ENCODE measurements at places on chromosomes 2 and 18.

DNA sequence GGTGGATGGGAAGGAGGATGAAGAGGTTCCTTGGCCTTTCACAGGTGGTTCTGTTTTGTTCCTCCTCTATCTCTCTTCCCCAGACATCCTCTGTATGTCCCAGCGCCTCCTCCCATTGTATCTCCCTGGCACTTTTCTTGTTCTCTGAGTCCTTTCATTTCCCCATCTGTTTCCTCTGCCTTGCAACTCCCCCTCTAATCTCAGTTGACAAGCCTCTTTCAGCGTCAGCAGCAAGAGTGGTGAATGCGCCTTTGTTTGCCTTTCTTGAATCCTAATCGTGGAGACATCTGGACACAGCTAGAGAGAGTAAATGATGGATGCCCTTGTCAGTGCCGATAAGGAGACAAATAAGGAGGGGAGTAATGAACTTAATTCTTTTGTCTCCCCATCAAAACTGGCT lies 167.0 kb downstream of the NDUFA10 start:
- peak; percentile 50 for DNase-seq

- DNase-seq, result no peak
Measured at GRCh38 chr18:50610349-50610748, 50.5 kb downstream of the MAPK4 start.

GRCh38 chr2:129891341-129892320 lies 87.8 kb upstream of the RAB6C start:
- DNase-seq, result no peak

DNA sequence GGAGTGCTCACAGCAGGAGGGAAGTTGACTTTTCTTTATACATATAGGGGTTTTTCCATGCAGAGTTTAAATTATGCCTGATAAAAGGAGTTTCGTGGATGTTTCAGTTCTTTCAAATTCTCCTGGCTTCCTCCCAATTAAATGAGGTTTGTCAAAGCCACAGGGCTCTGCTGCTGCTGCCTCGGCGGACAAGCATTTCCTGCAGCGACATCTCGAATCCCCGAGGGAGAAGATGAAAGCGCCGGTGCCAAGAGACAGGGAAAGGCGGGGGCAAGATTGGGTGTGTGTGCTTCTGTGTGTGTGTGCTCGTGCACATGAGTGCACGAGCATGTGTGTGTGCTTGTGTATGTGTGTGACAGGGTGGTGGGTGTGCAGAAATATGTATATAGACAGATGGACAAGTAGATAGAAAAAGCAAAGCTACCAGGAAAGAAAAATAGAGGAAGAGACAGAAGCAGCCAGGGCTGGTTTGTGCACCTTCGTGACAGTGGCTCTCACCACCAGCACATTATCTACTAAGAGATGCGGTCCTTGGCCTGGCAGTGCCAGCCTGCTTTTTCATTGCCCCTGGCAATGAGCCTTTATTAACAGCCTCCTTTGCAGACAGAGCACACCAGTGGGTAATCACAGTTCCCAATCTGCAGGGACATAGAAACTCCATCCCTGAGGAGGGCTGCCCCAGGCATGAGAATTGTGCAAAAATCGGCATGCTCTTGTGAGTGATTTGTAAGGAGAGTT lies 76.2 kb downstream of the CDK15 start:
- peak; percentile 1 for DNase-seq

- DNase-seq, result no peak
Measured at GRCh38 chr2:9107168-9108025, 99.2 kb upstream of the ASAP2 start.

DNA sequence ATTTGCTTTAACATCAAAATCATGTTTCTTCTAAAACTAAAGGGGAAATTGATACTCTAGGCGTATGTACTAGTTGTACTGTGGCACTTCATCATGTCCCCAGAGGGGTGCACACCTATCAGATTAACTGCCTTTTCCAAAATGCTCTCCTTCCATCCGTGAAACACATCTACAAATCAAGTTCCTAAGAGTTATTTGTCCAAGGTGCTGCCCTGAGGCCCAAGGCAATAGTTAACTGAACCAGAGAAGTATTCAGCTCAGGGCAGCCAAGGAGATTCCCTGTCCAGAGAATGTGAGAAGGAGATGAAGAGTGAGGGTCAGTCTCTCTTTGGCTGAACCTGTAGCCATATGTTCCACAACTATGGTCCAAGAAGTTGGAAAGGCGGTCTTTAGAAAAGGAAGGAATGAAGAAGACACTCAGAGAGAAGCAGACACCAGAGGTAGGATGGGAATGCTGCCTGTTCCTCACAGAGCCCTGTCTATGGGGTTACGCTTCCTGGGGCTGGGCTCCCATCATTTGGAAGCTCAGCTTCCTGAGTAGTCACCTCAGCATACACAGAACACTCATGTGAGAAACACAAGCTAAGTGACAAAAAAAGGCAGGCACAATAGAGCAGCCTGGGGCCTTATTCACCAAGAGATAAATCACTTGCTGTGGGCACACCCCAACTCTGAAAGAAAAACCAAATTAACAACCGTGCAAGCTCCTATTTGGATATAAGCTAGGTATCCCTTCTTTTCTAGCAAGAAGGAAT lies 55.6 kb downstream of the ANKRD44 start:
- no peak for DNase-seq

- DNase-seq, result no peak
Measured at GRCh38 chr2:54551123-54551756, 95.1 kb downstream of the SPTBN1 start.

GRCh38 chr2:38037325-38037724 lies 38.6 kb downstream of the CYP1B1 start:
- no peak for DNase-seq

- no peak for DNase-seq
Measured at GRCh38 chr2:45664635-45665261, 13.3 kb downstream of the PRKCE start.

- no peak for DNase-seq
Measured at GRCh38 chr18:39840406-39840805, 2114.6 kb upstream of the PIK3C3 start.

- no peak for DNase-seq
Measured at GRCh38 chr2:228705318-228705717, 523.8 kb upstream of the SPHKAP start.

- no peak for DNase-seq
Measured at GRCh38 chr2:173972636-173973035, 7.5 kb upstream of the SP3 start.

DNA sequence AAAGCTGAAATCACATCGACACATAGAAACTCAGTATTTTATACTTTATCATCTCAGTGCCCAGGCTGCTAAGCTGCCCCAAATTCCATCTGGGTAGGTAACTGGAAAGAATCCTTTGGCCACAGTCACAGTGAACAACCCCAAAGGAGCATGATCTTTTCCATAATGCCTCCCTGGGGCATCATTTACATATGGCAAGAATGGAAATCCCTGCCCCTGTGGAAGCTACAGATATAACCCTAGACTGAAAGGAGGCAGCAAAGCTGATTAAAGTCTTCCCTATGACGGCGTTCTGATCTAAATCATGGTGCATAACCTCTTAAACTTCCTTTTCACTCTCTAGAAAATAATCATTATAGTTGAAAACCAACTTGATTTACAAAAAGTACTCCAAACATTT lies 41.5 kb downstream of the MAP3K19 start:
- no peak for DNase-seq

DNA sequence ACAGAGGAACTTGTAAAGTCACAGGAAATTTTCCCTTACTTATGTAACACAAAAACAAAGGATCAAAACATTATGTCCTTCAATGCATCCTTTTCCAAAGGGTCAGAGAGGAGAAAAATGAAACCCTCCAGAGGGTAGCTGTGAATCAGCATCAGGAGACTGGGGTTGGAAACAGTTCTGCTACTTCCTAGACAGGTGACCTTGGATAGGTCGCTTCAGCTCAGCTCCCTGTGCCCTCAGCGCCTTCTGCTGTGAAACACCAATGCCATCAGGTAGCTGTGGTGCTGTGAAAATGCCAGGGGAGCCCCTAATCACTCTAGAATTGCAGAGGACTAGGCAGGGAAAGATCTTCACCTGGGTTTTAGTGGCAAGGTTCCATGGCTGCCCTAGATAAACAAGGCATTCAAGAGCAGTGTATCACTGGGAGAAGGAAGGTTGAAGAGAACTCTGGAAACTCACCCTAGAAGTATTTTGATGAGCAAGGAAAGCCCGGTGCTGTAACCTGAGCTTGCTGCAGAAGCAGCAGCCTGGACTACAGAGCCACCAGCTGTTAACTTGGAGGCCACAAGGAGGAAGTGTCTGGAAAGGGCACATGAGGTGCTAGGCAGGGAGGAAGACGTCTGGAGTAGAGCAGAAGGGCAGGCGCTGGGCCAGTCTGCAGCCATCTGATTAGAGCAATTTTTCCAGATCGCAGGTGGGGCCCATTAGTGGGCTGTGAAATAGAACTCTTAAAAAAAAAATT lies 100.7 kb upstream of the MCFD2 start:
- DNase-seq, result no peak

GRCh38 chr2:232200195-232200594 lies 178.4 kb upstream of the ALPP start:
- no peak for DNase-seq

DNA sequence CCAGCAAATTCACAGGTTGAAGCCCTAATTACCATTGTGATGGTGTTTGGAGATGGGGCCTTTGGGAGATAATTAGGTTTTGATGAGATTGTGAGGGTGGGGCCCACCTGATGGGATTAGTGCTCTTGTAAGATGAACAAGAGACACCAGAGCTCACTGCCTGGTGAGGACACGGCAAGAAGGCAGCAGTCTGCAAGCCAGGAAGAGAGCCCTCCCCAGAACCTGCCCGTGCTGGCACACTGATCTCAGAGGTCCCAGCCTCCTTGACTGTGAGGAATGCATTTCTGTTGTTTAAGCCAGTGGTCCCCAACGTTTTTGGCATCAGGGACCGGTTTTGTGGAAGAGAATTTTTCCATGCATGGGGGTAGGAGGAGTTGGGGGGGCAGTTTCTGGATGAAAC lies 240.7 kb downstream of the KLHL29 start:
- no peak for DNase-seq

GRCh38 chr18:58625839-58626238 lies 3.1 kb downstream of the ALPK2 start:
- DNase-seq, result no peak

DNA sequence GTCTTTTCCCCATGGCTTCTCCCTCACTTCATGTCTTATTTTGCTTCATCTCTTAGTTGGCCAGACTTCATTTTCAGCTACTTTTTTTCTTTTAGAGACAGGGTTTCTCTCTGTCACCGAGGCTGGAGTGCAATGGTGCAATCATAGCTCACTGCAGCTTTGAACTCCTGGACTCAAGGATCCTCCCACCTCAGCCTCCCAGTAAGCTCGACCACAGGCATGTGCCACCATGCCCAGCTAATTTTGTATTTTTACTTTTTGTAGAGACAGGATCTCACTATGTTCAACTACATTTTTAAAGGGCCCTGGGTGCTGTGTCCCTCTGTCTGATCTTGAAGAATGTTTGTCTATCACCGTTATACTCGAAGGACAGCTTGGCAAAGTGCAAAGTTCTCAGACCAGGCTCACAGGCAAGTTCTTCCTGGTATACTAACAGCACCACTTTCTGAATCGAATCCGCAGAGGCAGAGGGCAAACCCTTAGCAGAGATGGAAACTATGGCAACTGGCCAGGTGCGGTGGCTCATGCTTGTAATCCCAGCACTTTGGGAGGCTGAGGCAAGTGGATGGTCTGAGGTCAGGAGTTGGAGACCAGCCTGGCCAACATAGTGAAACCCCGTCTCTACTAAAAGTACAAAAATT lies 60.9 kb downstream of the SOWAHC start:
- no peak for DNase-seq

- no peak for DNase-seq
Measured at GRCh38 chr2:183493040-183493439, 368.8 kb downstream of the NUP35 start.

GRCh38 chr2:156935616-156936015 lies 321.9 kb upstream of the GALNT5 start:
- DNase-seq, result no peak

- no peak for DNase-seq
Measured at GRCh38 chr2:80001701-80002101, 302.9 kb downstream of the LRRTM1 start.

DNA sequence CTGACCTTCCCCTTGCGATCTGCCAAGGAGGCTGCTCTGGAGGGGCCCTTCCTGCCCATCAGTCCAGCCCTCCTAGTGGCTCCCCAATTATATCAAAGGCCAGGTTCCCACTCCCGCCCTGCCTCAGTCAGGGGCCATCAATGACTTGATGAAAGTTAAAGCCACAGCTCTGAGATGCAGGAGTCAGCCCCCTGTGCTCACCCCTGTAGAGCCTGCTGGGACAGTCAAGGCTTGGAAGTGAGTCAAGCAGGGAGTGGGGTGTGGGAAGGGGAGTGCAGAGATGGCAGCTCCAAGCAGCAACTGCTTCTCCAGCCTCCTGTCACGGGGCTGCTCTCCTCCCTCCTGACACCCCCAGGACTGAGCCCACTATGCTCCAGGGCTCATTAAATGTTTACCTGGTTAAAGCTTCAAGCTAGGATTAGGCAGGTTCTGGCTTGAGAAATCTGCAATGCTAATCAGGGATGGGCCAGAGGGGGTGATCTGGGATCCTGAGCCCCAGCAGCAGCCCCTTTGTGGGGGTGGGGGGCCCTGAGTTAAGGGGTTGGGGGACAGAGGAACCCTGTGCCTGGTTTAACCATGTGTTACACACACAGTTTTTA lies 42.7 kb upstream of the ALK start:
- DNase-seq, result no peak

DNA sequence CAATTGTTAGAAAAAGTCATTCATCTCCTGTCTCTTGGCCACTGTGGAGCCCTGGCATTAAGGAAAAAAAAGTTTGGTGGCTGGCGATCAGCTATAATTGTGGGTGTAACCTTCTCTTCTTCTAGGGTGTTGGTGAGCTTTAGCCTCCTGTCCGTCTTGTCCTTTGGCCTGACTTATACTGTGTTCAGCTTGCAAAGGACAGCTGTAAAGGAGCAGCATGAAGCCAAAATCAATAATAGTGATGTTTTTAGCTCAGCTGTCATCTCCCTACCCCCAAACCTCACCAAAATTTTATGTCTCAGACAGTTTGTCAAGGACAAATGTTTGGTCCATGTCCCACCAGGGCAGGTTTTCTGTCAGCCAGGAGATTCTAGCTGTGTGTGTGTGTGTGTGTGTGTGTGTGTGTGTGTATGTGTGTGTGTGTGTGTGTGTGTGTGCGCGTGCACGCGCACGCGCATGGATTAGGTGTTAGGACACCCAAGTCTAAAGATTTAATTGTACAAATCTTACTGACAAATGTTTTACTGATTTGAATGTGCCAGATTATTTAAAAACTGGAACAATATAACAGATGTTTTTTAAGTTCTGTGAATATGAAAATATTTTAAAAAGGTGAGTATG lies 109.2 kb downstream of the PTPRM start:
- no peak for DNase-seq

GRCh38 chr2:32436150-32436549 lies 79.3 kb downstream of the BIRC6 start:
- DNase-seq, result no peak
